ENCODE measurements at places on chromosomes 2 and 18.

- no peak for DNase-seq
Observed at GRCh38 chr2:41410011-41410410, 637.8 kb upstream of the PKDCC start.

DNA sequence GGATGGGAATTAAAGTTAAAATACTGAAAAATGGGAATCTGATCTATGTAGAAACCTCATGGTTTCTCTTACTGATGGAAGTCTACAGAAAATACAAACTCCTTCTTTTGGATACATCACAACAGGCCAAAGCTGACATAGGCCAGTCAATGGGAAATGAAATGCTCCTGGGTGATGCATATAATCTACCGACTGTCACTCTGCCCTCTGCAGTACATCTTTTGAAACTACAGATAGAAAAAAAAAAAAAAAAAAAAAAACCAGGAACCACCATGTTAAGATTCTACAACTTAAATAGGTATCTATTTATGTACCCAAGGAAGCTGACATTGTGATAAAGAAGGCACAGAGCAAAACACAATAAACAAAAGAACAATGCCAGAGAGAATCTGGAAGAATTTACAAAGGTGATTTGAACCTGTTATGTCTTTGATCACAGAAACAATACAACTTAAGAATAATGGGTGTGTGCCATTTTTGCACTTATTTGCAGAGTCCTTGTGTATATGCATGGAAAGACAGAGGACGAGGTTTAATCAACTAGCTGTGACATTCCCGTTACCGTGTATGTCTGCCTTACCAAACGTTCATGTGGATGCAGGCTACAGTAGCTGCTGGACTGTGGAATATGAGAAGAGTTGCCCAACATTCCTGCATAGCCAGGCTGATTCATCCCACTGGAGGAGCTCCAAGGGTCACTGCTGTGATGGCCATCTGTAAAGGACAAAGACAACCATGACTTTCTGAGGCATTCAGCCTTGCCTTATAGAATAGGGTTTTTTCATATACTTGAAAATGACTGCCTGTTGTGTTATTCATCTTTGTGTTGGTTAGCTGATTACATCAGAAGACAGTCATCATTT, 312.7 kb downstream of the TCF4 start:
- DNase-seq, result no peak

DNA sequence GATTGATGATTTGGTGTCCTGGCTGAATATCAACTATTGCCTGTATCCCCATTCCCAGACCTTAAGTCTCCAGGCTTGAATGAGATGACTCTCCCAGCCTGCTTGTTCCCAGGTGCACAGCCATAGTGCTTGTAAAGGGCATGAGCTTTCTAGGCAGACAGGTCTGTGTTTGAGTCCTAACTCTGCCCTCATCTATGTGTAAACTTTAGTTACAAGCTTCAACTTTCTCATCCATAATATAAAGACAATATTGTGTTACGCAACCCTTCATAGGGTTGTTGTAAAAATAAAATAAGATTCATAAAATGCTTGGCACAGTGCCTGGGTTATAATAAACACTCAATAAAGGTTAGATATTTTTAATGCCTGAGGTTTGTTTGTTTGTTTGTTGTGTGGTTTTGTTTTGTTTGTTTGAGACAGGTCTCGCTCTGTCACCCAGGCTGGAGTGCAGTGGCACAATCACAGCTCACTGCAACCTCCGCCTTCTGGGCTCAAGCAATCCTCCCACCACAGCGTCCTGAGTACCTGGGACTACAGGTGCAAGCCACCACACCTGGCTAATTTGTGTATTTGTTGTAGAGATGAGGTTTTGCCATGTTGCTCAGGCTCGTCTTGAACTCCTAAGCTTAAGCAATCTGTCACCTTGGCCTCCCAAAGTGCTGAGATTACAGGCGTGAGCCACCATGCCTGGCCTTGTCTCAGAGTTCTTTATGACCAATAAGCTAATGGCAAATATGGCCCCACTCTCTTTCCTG, 89.4 kb upstream of the MAPRE2 start:
- no peak for DNase-seq

- DNase-seq, result no peak
Observed at GRCh38 chr18:75116809-75117208, 92.1 kb downstream of the PTGR3 start.

DNA sequence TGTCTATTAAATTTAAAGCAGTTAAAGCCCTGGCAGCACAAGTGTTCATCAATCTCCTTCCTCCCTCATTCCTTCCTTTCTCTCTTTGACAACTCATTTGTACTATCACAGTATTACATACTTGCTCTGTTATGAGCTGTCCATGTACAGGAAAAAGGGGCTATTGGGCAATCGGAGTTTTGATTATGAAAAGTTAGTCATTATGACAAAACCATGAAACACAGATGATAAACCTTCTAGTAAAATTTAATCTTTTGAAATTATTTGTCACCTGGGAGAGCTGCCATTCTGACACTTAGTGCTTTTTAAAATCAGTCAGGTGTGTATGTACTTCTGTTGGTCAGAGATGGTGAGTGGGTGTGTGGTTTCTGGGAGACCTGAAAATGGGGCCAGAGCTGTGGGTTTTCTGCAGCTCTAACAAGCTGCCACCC, 39.4 kb downstream of the MAP4K4 start:
- no peak for DNase-seq

DNA sequence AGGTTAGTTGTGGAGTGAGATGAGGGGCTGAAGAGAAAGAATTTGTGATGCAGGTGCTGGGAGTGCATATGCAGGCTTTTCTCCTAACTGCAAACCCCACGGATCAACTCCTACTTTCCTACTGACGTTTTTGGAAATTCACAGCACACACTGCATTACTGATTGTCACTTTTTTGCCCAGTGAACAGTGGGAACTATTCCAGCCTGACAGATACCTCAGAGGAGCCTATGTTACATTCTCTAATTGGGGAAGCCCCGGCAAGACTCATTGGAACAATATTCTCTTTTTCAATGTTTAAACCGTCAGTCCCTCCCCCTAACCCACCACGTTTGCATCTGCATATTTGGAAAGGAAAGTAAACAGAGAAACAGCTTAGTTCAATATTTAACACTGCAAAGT, 126.2 kb downstream of the DPP4 start:
- no peak for DNase-seq

DNA sequence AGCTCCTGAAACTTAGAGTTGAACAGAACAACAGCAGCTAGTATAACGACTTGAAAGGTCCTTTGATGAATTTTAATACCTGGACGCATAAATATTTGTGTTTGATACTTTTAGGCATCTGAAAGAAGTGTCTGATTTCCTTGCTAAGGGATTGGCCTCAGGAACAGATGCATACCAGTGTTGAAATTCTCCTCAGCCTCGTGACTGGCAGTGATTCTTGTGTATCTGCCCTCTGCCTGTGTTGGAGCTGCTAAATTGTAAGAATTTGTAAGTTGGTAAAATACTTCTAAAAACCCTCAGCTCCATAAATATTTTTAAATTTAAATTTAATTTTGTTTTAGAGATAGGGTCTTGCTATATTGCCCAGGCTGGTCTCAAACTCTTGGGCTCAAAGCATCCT, 22.4 kb upstream of the SCYGR1 start:
- no peak for DNase-seq

GRCh38 chr18:47323158-47323557, 71.7 kb upstream of the SKOR2 start:
- no peak for DNase-seq

GRCh38 chr2:238615187-238615586, 188.5 kb downstream of the ASB1 start:
- no peak for DNase-seq

- DNase-seq, result peak; percentile 63
Observed at GRCh38 chr18:76447258-76447890, 47.7 kb downstream of the ZNF516 start.

DNA sequence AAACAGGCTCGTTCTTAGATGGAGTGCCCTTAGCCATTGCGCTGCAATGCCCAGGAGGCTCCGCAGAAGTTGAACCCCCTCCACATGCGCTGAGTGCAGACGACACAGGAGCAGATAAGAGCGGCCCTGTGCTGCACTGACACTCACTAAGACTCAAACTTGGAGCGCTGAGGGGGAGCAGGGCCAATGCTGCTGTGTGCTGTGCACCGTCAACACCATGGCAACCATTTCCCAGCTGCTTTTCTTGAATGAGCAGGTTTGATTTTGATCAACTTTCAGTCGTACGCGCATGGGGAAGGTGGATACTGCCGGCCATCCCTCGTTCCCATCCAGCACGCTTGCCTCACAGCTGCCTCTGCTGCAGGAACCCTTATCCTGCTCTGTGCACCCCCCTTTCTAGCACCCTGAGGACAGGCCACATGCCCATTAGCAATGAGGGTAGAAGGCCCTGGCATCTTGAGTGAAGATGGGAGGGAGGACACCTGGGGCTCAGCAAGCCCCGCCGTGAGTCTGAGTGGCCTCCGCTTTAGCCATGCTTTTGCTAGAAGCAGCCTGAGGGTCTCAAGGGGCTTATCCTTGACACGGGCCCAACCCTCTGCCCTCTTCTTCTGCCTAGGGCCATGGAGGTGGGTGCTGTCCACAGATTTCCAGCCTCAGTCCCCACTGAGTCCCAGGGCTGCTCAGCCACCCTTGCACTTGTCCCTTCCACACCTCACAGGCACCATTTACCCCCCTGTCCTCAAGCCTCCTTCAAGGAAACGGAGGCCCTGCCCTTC, 271.9 kb downstream of the PHLPP1 start:
- no peak for DNase-seq

All from sigmoid colon (tissue), 7 donors.